ENCODE measurements at places on chromosomes 13 and 19.

DNA sequence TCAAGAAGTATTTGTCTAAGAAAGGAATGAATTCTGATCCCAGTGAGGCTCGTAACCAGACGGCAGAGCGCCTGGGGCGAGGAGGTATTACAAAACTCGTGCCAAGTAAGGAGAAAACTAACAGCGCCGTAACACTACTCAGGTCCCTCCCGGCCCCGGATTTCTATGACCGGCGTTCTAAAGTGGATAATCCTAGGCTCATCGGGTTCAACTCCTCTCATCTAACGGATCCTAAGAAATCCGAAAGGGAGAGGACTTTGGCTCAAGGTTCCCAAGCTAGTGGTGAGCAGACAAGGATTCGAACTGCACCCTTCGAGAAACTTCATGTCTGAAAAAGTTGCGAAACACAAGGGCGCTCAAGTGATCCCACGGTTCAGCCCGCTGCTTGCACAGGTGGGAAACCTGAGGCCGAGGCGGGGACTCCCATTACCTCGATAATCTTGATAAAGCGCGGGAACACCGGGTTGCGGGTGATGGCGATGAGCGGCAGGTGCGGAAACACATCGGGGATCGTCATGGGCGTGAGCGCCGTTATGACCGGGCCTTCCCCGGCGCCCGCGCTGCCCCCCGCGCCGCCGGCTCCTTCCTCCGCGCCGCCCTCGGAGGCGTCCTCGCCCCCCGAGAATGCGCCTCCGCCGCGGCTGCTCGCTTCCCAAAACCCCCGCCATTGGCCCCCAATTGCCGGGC lies 529 bp downstream of the LONP1 start:
- DNase-seq = no peak

GRCh38 chr19:44865196-44865767 lies 19.2 kb downstream of the NECTIN2 start:
- DNase-seq = no peak

DNA sequence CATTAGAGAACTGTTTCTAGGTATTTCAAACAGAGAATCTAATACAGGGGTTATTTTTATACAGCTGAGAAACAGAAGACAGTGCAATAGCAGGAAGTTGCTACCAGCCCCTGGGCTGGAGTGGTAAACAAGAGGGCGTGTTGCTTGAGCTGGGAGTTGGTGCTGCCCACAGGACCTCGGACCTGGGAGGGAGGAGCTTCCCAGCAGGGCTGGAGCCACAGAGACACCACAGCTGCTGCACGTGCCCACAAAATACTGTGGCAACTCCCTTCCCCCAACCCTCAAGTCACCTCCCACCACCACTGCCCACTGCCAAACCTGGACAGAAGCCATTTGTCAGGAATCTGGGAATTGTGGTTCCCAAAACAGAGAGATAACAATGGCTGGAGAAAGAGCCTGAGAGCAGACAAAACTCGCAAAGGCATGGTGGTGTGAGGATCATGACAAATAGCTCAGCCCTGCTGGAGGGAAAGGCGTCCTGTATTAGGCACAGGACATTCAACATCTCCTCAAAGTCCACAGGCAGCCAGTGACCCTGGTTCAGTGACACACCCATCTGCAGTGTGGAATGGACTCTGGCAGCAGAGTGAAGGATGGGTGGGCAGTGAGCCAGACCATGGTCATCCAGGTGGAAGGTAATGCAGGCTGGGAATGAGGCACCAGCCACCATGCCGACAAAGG lies 57.2 kb downstream of the SPATA13 start:
- no peak for DNase-seq

DNA sequence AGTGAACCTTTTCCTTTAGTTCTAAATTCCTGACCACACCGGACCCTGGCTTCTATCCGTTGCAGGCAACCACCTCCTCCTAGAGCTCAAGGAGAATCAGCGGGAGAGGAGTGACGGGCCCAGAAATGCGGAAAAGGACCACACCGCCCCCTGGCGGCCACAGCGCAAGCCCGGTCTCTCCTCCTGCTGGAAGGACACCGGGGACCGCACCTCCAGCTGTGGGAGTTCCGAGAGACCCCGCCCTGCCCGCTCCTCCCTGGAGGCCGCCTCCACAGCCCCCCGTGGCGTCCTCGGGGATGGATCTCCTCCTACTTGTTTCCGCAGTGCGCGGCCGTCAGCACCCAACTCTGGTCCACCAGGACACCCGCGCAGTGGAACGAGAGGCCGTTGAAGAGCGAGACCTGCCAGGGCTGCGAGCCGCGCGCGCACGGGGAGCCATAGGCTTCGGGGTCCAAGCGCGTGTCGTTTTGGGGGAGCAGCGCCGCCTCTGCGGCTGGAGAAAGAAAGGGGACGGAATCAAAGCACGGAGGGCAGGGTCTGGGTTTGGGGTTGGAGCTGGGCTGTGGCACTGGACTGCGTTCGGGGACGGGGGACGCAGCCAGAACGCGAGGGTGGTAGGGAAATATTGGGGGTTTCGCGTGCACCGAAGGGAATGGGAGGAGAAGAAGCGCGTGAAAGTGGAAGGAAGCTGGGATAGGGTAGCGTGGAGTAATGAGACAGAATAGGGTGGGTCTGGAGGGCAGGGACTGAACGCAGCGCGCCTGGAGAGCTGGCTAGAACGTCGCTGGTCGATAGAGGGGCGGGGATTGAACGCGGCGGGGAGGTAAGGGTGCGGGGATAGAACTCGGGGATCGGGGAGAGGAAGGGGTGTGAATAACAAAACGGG lies 2.5 kb downstream of the KLK10 start:
- DNase-seq = no peak
